ENCODE measurements at places on chromosomes 3 and 15. TPM values are rescaled to one million over a fixed set of nuclear protein-coding genes. Genes with fewer than 3 reads are reported as not detected.

LSAMP gene
- 0.03 TPM for total RNA-seq

SEC61A1 gene
- 274 TPM for total RNA-seq

DNA sequence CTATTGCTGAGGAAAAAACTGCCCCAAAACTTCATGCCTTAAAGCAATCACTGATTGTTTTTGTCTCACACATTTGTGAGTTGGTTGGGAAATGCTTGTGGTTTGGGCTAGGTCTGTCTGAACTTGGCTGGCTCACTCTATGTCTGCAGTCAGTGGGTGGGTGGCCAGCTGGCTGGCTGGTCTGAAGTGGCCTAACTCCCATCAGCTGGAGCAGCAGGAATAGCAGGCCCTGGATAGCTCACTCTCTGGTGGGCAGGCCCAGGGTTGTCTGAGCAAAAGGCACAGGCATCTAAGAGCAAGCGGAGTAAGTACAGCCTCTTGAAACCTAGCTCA, 37.7 kb upstream of the PRR20G start:
- peak; percentile 49 for DNase-seq

DNA sequence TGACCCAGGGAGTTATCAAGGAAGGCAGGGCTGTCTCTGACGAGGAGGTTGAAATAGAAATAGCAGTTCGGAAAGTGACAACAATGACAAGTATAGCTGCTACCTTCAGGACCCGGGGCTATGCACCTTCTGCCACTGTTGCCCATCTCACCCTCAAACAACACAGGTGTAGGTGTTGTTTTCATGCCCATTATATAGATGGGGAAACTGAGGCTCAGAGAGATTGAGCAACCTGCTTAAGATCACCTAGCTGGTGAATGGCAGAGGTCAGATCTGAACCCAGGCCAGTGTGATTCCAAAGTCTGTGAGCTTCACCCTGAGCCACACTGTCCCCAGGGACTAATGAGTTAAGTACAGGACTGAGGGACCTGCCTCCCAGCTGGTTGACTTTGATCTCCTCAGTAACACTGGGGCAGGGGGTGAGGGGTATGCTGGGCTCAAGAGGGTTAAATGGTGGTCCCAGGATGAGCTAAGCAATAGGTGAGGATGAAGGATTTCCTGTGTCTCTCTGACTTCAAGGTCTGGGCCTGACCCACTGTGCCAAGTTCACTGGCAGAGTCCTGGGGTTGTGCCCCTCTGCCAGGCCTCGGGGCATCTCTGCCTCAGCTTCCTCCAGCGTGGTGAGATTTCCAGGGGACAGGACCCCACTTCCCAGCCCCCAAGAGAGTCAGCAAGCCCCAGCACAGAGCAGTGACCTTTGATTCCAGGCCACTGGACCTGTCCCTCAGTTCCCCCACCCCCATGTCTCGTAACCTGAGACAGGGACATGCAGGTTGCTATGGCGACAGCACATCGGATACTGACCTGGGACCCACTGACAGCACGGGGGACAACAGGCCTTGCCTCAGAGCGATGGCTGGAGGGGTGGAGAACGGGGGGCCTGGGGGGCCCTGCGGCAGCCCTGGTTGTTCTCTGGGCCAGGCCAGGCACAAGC, 35.0 kb downstream of the ATP2B2 start:
- no peak for DNase-seq

- peak; percentile 95 for DNase-seq
Measured at GRCh38 chr3:42739401-42740158, 33.5 kb downstream of the CCDC13 start.

GRCh38 chr15:39269352-39269751, 311.5 kb upstream of the THBS1 start:
- no peak for DNase-seq

DNA sequence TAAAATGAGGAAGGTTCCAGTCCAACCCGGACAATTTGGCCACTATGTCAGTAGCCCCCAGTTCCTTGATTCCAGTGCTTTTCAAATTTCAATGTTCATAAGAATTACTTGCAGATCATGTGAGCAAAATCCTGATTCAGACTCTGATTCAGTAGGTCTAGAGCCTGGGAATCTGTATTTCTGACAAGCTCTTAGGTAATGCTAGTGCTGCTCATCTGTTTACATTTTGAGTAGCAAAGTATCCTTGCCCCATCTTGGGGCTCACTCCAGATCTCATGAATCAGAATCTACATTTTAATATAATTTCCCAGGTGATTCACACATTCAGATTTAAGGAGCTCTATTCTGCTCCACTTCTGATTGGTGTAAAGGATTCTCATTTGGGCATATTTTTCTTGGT, 142.0 kb downstream of the NAALADL2 start:
- DNase-seq = no peak
